ENCODE measurements at places on chromosomes 7 and 10.
A peak's percentile ranks its signal among the peaks of the same experiment; 100 is the strongest.

GRCh38 chr10:79070081-79070605 is 1.4 kb downstream of the ZMIZ1 start:
- no peak for DNase-seq

GRCh38 chr7:16412274-16413254 is 8.8 kb downstream of the CRPPA start:
- no peak for DNase-seq

GRCh38 chr7:22001345-22002004 is 55.8 kb upstream of the CDCA7L start:
- peak; percentile 39 for DNase-seq

- DNase-seq = no peak
These were observed 145.0 kb downstream of the TCERG1L start for GRCh38 chr10:131166486-131166885.

DNA sequence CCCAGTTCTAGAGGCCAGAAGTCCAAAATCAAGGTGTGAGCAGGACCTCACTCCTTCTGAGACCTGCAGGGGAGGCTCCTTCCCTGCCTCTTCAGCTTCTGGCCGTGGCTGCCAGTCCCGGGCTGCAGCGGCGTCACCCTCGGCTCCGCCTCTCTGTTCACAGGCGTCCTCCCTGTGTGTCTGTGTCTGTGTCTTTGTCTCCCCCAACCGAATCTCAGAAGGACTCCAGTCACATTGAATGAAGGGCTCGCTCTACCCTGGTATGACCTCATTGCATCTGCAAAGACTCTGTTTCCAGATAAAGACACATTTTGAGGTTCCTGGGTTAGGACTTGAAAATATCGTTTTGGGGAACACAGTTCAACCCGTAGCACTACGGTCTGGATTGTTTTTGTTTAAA is 33.1 kb upstream of the GALNT11 start:
- DNase-seq = peak; percentile 61

- DNase-seq = no peak
These were observed 316.6 kb downstream of the GFRA1 start for GRCh38 chr10:115956225-115957011.

DNA sequence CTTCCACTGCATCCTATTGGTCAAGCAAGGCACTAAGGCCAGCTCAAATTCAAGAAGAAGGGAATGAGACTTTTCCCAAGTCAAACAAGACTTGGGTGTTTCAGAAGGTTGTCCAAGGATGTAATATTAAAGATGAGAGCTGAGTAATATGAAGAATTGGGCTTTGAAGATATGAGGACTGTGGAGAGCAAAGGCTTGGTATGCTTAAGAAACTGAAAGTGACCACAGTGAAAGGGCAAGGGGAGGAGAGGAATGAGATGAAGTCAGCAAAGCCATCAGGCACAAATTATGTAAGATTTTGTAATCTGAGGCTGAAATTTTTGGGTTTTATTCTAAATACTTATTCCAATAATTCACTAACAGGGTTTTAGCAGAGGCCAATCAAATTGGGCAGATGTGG is 38.6 kb upstream of the NPY start:
- DNase-seq = no peak

DNA sequence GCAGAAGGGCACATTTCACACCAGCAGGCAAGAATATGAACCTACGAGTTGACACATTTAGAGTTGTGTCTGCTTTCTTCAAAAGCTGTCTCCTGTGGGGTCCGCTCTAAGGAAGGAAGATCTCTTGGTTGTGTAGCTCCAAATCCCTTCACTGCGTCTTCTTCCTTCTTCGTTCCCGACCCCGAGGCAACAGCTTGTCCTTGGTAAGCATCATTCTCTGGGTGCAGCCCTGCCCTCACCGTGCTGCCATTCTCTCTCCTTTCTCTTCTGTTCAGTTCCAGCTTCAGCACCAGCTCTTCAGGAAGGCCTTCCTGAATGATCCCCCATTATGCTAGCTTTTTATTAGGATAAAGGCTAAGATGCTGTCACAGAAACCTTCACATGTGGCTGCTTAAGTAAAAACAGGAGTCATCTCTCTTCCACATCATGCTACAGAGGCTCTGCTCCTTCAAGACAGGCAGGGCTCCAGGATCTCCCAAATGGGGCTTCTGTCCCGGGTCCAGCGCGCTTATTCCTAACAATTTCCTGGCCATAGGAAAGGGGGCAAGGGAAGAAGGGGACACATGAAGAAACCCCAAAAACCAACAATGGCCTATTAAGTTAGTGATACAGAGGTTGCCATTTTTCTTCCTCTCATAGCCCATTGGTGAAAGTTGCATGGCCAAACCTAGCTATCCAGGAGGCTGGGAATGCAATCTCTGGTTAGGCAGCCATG is 52.2 kb upstream of the SHH start:
- DNase-seq = no peak

GRCh38 chr10:396535-397220 is 261.4 kb downstream of the ZMYND11 start:
- no peak for DNase-seq

- DNase-seq = no peak
These were observed 42.1 kb upstream of the TMEM196 start for GRCh38 chr7:19815546-19815945.

- DNase-seq = no peak
These were observed 48.9 kb downstream of the CALD1 start for GRCh38 chr7:134828361-134828760.

DNA sequence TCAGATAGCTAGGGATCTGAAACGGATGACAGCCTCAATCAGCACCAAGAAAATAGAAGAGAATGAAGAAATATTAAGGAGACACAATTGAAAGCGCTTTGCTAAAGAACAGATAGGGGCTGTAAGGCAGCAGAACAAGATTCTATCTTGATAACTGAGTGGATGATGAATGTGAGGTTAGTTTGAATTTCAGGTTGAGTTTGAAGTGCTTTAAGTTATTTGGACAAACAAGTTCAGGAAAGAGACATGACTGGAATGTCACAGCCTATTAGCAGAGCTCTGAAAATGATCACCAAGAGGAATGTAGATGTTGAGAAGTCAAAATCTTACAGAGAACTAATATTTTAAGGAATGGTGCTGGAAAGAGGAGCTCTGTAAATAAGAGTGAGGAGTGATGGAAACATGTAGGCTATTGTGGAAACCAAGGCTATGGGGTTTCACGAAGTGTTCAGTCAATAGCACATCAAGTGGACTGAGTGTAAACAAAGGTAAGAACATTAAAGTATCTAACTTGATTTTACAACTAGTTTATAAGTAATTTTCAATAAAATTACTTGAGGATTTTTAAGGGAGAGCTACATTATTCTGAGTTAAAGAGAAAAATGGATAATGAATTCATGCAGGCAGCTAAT is 61.6 kb downstream of the MEST start:
- no peak for DNase-seq

DNA sequence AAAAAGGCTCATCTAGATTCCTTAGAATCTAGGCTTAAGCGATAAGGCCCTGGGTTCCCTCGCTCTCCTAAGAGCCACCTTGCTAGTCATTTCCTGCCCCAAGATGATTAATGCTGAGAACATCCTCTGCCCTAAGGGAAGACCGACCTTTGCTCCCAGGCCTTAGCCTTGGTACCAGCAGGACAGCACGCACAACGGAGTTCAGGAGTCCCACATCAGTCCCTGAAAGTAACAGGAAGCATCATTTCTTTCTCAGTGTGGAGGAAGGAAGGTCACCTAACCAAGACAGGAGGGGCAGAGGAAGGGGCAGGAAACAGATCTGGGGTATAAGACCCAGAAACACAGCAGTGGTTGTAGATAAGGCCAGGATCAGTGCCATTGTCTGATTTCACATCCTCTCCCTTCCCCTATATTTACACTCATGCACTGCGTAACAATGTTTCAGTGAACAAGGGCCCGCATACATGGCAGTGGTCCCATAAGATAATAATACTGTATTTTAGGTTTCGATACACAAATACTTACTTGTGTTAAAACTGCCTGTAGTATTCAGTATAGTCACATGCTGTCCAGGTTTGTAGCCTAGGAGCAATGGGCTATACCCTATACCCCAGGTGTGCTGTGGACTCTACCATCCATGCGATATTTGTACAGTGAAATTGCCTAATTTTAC is 8.1 kb upstream of the FAM107B start:
- no peak for DNase-seq

- no peak for DNase-seq
These were observed 77.8 kb upstream of the LRRC17 start for GRCh38 chr7:102834999-102835398.

GRCh38 chr7:154583454-154583853 is 419.5 kb downstream of the PAXIP1 start:
- DNase-seq = no peak

GRCh38 chr7:25624833-25625232 is 396.5 kb upstream of the NPVF start:
- no peak for DNase-seq

DNA sequence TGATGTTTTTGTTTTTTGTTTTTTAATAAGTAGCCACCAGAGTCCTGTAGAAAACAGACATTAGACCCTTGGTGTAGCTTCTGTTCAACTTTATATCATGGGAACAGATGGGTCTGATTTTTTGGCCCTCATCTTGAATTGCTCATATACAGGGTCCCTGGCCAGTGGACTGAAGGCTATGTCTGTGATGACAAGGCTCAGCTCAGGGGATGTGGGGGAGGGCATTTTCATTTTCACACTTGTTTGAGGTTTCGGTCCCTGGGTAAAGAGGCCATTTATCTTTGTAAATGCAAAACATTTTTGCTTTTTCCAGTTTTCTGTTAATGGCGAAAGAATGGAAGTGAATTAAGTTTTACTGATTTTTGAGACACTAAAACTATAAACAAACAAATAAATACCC is 257.6 kb upstream of the PHYHIPL start:
- DNase-seq = no peak

GRCh38 chr7:7564323-7564780 is 2.3 kb upstream of the MIOS start:
- no peak for DNase-seq

- no peak for DNase-seq
These were observed 10.0 kb upstream of the IFIT5 start for GRCh38 chr10:89404104-89405047.

DNA sequence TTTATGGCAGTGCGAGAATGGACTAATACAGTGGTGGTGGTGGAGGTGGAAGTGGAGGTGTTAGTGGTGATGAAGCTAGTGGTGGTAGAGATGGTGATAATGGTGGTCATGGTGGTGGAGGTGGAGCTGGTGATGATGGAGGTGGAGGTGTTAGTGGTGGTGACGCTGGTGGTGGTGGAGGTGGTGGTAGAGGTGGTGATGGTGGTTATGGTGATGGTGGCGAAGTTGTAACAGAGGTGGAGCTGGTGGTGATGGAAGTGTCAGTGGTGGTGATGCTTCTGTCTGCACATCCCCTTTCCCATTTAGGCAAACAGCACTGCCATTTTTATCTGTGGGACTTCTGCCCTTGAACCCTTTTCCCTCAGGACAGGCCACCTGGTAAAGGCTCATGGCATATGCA is 7.4 kb upstream of the PTPRN2 start:
- DNase-seq = no peak

DNA sequence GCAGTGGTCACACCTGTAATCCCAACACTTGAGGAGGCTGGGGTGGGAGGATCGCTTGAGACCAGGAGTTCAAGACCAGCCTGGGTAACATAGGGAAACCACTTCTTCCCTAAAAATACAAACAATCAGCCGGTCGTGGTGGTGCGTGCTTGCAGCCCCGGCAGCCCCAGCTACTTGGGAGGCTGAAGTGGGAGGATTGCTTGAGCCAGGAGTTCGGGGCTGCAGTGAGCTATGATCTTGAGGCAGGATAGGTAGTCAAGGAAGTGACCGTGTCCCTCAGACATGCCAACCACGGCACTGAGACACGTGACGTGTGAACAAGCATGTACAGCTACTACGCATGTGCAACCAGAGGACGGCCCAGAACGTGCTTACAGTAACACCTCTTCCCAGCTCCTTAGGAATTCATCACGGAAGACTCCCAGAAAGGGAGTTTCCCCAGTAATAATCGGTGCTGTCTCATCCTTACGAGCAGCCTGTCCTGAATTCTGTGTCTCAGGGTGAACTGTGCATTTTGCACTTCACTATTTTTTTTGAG is 5.3 kb downstream of the GUSB start:
- DNase-seq = no peak

DNA sequence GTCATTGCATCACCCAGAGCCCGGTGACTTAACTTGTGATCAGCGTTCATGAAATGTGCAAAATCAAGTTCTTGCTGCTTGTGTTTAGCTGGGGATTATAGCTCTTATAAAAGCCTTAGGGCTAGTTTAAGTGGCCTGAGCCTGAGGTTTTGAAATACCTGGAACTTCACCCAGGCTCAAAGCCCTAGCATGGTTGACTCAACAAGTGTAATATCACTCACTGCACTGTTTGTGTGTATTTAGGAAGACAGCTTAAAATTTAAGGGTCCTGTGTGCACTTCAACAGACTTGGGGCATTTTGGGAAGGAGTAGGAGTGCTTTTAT is 489.5 kb downstream of the GATA3 start:
- DNase-seq = no peak

DNA sequence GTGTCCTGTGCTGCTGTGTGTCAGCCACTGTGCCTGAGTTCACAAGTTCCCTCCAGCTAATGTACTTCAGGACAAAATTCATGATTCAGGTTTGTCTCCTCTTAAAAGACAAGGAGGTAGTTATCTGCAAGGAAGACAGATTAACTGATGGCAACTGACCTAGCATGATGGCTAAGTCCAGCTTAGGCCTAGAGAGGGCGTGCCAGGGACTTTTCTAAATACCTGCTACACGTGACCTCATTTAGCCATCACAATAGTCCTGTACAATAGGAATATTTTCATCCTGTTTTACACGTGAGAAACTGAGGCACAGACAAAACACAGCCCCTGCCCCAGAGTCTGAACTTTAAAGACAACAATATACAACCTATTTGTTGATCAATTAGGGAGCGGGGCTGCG is 275.7 kb downstream of the XPNPEP1 start:
- no peak for DNase-seq

- DNase-seq = no peak
These were observed 92.3 kb downstream of the DNAJB6 start for GRCh38 chr7:157429001-157429679.

- no peak for DNase-seq
These were observed 435.2 kb downstream of the PLXNA4 start for GRCh38 chr7:132141109-132141508.

DNA sequence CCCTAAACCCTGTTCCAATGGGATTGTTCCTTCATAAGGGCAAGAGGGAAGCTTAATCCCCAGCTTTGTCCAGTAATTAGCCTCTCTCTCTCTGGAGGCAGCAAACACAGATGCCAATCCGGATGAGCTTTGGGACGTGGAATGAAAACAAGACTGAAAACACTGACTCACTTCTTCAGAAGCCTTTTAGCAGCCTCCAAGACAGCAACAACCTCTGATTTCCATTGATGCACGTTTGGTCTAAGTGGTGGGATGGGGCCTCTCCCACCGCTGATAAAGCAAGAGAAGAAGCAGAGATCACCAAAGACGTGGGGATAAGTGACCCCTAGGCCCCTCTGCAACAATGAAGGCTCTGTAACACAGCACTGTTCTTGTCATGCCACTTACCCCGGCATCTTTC is 5.8 kb upstream of the GFRA1 start:
- DNase-seq = no peak

GRCh38 chr10:110312206-110312605 is 7.5 kb upstream of the SMNDC1 start:
- DNase-seq = no peak

- DNase-seq = no peak
These were observed 131.1 kb downstream of the WDR37 start for GRCh38 chr10:1187151-1187854.

- DNase-seq = no peak
These were observed 137.0 kb downstream of the GRK5 start for GRCh38 chr10:119344381-119344780.
